T-cell (primary cell): ENCODE measurements at places on chromosomes 3 and 15.

- DNase-seq = no peak
Measured at GRCh38 chr3:157051055-157051454, 108.9 kb downstream of the CCNL1 start.

GRCh38 chr15:26889298-26889898, 22.5 kb downstream of the GABRA5 start:
- DNase-seq = peak; percentile 22

- no peak for DNase-seq
Measured at GRCh38 chr15:67091980-67092677, 26.7 kb downstream of the SMAD3 start.

DNA sequence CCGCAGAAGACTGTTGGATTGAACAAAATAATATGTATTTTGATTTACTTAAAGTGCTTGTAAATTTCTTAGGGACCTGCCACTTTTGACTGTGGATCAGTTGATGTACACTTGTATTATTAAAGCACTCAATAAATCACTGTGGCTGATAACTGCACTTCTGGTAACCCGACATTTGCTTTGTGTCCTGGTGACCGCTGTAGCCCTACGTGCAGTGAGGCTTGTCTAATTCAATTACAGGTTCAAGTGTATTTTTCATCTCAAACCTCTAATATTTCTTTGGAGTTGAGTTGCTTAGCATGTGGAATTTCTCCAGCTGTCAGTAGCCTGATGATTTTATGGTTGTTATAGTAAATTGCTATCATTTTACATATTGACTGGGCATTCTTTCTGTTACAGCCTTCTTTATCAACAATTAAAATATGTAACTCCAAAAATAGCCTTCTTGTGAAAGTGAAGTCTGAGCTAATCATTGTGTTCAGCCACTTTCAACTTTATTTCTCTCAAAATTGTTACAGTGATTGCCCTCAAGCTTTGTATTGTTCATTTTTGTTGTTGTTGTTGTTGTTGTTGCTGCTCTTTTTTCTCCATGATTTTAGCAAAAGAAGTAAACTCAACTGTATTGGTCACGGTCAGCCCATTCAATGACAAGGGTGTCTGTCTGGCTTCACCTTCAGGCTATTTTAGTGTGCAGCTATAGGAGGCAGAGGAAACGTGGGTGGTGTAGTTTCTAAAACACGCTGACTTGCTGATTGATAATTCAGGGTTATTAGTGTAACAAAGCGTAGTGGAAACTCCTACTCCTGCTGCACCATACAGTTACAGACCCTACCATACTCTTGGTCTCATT, 215.1 kb upstream of the UBE2E1 start:
- DNase-seq = no peak

DNA sequence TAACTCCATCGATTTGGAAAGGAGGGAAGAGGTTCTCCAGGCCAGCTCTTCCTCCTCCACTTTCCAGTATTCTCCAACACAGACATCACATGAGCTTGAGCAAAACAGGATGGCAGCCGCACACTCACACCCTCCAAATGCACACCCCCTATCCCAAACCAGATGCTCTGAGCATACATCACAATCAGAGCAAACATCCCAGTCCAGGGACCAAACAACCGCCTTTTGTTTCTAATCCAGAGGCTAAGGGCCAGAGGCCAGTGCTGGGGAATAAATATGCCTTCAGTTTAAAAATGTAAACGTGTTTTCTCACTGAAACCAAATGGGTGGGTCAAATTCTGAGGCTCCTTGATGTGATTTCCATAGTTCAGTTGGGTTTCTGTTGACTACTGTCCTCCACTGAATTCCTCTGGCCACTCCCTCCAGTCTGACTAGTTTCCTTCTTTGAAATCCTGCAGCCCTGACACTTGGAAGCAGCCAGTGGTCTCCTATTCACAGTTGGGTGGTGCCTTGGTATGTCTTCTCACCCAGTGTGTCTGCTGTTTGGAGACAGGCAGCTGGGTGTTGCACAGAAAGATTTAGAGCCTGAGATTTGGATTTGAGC, 19.2 kb upstream of the MFGE8 start:
- DNase-seq = no peak

DNA sequence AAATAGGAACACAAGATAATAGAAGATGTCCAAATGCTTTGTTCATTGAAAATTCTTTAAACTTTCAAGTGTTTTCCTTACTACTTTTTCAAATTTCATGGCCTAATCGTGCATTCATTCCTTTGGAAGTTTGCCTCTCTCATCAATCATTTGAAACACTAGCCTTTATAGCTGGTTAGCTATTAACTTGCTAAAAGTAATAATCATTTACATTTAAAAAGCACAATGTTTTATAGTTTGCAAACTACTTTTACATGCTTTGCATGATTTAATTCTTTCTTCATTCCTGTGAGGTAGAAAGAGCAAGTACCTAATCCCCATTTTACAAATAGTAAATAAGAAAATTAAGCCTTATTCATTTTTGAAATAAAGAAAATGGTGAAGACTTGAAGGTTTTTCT, 137.4 kb upstream of the SLC7A14 start:
- DNase-seq = no peak

GRCh38 chr3:190552969-190553759, 39.3 kb downstream of the IL1RAP start:
- DNase-seq = no peak
